Activated T-cell treated with anti-CD3 and anti-CD28 coated beads for 24 hours (primary cell): ENCODE measurements at places on chromosomes 13 and 19.

DNA sequence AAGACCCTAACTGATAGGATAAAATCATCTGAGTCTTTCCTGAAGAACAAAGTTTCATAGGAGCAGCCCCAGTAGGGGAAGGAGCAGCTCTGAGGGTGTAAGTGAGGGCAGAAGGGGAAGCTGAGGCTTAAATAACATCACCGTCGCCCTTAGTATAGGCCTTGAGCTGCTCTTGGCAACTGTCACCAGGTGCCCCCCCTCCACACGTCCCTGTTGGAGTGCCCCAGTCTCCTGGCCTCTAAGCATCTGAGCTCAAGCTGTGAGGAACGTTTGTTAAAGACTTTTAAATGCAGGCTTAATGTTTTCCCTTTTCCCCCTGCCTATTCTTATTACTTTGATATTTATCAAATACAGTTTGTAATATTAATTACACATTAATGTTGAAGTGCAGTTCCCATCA, 170.6 kb downstream of the ZIC5 start:
- no peak for DNase-seq

DNA sequence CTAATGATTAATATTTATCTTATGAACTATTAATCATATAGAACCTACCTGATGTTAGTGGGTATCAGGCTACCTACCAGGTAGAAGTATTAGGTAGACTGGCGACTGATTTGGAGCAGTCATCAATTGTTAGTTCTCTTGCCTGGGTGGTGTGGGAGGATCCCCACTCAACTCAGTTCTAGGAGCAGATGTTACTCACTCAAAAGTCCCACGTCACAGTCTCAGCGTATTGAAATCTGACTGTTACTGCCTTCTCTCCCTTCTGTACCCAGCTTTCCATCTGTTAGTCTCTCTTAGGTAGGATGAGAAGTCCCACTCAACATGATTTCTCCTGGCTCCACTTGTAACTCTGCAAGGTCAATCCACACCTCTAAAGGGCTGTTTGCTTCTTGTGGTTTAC, 102.7 kb downstream of the OLFM4 start:
- DNase-seq: no peak

DNA sequence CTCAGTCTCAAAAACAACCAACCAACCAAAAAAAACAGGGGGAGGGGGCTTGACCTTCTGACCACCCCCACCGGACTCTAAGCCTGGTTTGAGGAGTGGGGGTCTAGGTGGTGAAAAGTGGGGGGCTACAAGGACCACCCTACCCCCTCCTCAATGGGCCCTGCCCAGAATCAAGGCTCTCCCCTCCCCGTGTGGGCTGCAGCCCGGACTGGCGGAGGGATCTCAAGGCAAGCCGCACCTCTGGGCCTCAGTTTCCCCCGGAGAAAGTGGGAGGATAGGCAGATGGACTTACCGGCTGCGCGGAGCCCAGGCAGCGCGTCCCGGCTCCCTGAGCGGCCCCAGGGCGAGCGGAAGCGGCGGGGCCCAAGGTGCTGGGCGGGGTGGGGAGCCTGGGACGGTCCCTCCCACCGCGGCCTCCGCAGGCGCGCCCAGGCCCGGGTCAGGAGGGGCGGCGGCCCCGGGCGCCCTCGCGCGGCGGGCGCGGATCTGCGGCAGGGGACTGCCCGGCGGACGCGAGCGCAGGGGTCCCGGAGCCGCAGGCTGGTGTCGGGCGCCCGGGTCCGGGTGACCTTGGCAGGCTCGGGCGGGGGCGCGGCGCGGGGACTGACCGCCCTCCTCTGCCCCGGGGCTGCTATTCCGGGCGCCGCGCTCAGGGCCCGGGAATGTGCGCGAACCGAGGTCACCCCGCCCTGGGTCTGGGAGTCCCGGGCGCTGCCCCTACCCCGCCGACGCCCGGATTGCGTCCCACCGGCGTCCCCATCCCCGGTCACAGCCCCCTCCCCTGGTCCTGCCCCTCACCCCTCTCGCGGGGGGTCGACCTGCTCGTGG, at the start of gene ADAMTSL5:
Gene ADAMTSL5 (minus strand): TSS at position 349 of the 828 bp plus-strand sequence. CDS start 2,076 bp downstream, outside the sequence.
- peak; percentile 62 for DNase-seq

DNA sequence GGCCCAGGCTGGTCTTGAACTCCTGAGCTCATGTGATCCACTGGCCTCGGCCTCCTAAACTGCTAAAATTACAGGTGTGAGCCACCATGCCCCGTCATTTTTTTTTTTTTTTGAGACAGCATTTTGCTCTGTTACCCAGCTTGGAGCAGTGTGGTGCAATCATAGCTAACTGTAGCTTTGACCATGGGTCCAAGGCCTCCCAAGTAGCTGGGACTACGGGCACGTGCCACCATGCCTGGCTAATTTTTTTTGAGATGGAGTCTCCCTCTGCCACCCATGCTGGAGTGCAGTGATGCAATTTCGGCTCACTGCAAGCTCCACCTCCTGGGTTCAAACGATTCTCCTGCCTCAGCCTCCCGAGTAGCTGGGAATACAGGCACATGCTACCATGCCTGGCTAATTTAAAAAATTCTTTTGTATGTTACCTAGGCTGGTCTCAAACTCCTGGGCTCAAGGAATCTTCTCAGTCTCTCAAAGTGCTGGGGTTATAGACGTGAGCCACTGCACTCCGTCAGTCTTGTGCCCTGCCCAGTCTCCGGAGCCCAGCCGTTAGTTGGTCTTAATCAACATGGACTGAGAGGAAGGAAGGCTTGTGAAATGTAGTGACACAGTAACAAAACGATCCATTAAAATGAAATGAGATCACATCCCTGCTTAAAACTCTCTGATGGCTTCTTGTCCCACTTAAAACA, 1.4 kb upstream of the LRG1 start:
- no peak for DNase-seq

- no peak for DNase-seq
Observed at GRCh38 chr19:11979527-11979926, 14.7 kb downstream of the ZNF763 start.

DNA sequence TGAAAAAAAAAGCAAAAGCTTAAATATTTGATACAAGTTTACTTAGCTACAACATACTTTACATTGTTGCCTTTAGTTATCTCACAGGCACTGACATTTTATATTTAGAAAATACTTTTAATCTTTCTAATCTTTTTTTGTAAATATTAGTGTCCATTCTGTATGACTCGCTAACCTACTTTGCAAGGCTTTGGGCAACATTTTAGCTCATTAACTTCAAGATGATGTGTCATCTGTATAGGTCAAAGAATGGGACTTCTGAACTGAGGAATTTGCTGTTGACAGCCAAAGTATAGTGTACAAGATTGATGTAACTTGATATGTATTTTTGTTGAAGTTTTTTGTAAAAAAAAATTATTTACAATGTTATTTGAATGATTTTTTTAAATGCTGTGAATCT, 2.7 kb upstream of the C1QTNF9 start:
- no peak for DNase-seq

- no peak for DNase-seq
Observed at GRCh38 chr19:1817553-1818179, 5.6 kb upstream of the ATP8B3 start.

DNA sequence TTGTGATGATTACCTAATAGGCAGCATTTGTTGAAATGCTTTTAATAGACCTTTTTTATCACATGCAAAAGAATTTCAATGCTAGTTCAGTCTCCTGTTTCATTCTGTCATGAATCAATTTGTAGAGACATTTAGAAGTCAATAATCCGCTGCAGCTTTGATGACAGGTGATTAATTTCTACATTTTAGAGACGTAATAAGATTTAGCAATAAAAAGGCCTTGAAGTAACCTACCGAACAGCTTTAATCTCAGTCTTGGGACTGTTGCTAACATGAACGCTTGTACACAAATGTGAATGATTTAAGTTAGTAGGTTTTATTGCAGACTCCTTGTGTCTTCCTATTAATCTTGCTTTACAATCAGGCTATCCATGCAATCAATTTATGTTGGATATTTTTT, 186.5 kb downstream of the MZT1 start:
- DNase-seq: no peak
